ENCODE measurements at places on chromosomes 3 and 15. TPM values are rescaled to one million over a fixed set of nuclear protein-coding genes. Genes with fewer than 3 reads are reported as not detected.

DNA sequence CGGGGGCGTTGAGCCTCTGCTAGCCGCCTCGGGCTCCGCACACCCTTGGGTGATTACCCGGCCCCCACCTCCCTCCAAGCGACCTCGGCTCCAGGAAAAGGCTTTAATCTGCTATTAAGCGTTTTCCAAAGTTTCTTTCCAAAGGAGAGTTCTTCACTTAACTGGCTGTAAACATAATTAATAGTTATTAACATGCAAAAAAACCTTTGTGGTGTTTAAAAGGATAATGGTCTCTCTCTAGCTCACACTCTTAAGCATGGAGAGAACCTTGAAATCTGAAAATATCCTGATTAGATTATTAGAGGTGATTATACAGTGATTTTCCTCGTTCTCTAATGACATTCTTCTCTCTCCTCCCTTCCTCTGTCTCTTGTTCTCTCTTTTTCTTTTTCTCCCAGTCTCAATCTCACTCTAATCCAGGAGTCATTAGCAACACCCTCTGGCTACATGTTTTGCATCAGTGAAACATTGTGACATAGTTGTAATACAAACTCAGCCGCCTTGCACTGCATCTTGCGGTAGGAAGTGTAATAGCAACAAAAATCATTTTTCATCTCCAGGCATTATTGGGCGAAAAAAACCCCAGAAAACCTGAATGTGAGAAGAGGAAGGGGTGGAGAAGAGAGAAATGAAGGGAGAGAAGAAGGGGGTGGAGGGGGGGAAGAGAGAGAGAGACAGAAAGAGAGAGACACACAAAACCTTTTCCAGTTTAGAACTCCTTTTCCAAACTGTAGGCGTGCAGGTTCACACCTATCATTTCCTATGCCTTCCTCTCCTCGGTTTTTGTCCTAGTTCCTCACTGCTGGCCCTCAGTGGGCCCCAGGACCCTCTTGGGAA lies 24.4 kb downstream of the NR2F2 start:
- H3K4me3 ChIP-seq = peak overlapping the region; percentile 74
- H3K27me3 ChIP-seq = no peaks in the 10 kb centered on the region
- H3K4me1 ChIP-seq = peaks cover 11% of the 10 kb centered on the region
- no peak for DNase-seq
- H3K27ac ChIP-seq = peak overlapping the region; percentile 83
- H3K36me3 ChIP-seq = no peaks in the 10 kb centered on the region

Gene CRABP1
- not detected for total RNA-seq

DNA sequence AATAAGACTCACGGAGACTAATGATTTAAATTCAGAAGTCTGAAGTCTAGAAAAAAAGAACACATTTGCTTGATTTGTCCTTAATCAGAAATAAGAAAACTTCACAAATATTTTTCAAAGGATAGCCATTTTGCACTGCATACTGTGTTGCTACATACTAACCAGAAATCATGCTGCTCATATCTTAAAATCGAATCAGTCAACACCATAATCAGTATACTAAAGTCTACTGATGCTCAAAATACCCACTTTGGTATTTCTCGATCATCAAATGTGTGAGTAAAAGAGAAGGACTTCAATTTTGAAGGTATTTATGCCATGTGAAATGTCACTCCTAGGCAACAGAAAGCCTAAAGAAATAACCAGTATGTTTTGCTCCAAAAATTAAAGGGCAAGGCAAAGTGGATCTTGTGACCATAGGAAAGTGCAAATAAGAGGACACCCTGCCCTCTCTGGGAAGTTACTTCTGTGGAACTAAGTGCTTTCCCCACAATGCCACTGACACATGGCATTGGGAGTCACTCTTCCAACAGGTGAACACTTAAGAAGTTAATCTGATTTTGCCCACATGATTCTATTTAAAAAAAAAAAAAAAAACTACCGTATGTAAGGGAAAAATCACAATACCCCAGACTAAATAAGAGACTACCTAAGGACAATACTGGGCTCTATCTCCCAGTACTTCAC lies 2.7 kb downstream of the LRIG1 start:
- DNase-seq = no peak
- H3K27ac ChIP-seq = peak overlapping the region; percentile 26
- no peaks in the 10 kb centered on the region for H3K27me3 ChIP-seq

DNA sequence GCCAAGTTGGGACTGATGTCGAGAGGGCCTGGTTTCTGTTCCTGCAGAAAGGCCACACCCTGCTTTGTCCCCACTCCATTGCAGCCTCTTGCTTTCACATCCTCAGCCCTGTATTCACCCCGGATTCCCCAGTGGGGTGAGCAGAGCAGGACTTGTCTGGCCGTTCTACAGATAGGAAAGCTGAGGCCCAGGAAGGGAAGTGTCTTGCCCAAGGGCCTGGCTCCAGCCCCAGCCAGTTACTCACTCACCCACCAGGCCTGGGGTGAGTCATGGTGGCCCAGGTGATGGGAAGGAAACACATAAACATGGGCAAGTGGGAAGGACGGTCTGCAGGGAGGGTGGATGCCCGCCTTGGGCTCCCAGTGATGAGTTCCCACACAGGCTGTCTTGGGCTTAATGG lies 6.1 kb upstream of the DUSP7 start:
- H3K27me3 ChIP-seq = no peaks in the 10 kb centered on the region
- H3K4me1 ChIP-seq = peaks cover 2% of the 10 kb centered on the region
- no peak overlapping the region for H3K4me3 ChIP-seq
- no peaks in the 10 kb centered on the region for H3K36me3 ChIP-seq

DNA sequence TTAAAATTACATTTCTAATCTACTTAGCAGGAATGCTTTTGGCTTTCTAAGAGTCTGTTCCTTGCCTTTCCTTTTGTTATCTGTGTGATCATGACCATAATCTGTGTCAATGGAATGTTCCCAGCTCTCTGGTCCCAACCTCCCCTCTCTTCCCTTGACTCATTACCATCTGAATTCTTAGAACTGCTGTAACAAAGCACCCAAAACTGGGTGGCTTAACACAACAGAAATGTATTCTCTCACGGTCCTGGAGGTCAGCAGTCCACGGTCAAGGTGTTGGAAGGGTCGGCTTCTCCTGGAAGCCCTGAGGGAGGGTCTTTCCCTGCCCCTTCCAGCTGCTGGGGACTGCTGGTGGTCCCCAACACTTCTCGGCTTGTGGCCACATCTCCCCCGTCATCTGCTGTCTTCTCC lies 81.1 kb downstream of the LRRK1 start:
- no peaks in the 10 kb centered on the region for H3K4me1 ChIP-seq
- no peak overlapping the region for H3K4me3 ChIP-seq
- no peak for DNase-seq
- peaks cover 4% of the 10 kb centered on the region for H3K27me3 ChIP-seq
- no peak overlapping the region for H3K27ac ChIP-seq

Gene ICE2
- 26.6 TPM for total RNA-seq

DNA sequence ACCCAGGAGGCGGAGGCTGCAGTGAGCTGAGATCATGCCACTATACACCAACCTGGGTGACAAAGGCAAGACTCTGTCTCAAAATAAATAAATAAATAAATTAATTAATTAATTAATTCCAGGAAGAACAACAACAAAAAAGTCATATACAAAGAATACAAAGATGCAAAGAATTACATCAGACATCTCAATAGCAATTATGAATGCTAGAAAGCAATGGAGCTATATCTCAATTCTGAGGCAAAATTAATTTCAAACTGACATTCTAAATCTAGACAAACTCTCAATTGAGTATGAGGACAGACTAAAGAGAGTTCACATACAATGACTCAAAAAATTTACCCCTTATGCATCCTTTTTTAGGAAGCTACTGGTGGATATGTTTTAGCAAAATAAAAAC lies 69.6 kb upstream of the CTNNB1 start:
- H3K36me3 ChIP-seq = no peaks in the 10 kb centered on the region
- H3K4me3 ChIP-seq = no peak overlapping the region
- no peak overlapping the region for H3K27ac ChIP-seq

GRCh38 chr3:45682311-45682710 lies 6.9 kb upstream of the SACM1L start:
- no peak overlapping the region for H3K4me3 ChIP-seq
- H3K4me1 ChIP-seq = no peaks in the 10 kb centered on the region
- H3K36me3 ChIP-seq = peaks cover 20% of the 10 kb centered on the region
- H3K27me3 ChIP-seq = no peaks in the 10 kb centered on the region
- no peak overlapping the region for H3K27ac ChIP-seq
